ENCODE measurements at places on chromosomes 7 and 10. TPM values are rescaled to one million over a fixed set of nuclear protein-coding genes. Genes with fewer than 3 reads are reported as not detected.

- no peaks in the 10 kb centered on the region for H3K36me3 ChIP-seq
- peaks cover 4% of the 10 kb centered on the region for H3K27me3 ChIP-seq
- H3K27ac ChIP-seq, result no peak overlapping the region
- no peak for DNase-seq
These were observed 49.5 kb downstream of the CHN2 start for GRCh38 chr7:29243910-29244655.

GRCh38 chr10:93180482-93180931, 106.8 kb downstream of the CYP26A1 start:
- peak; percentile 22 for DNase-seq
- H3K4me3 ChIP-seq, result no peak overlapping the region
- no peaks in the 10 kb centered on the region for H3K4me1 ChIP-seq
- no peaks in the 10 kb centered on the region for H3K27me3 ChIP-seq
- H3K36me3 ChIP-seq, result no peaks in the 10 kb centered on the region

GRCh38 chr7:148107443-148108127, 483.0 kb upstream of the C7orf33 start:
- no peaks in the 10 kb centered on the region for H3K4me1 ChIP-seq
- DNase-seq, result no peak
- H3K36me3 ChIP-seq, result no peaks in the 10 kb centered on the region
- H3K27me3 ChIP-seq, result no peaks in the 10 kb centered on the region
- H3K4me3 ChIP-seq, result no peak overlapping the region

- H3K27ac ChIP-seq, result no peak overlapping the region
- H3K4me3 ChIP-seq, result no peak overlapping the region
- no peaks in the 10 kb centered on the region for H3K36me3 ChIP-seq
- DNase-seq, result no peak
- H3K4me1 ChIP-seq, result peaks cover 8% of the 10 kb centered on the region
These were observed 28.7 kb downstream of the ZNF775 start for GRCh38 chr7:150407588-150408392.

GRCh38 chr10:77264107-77264506, 373.5 kb downstream of the KCNMA1 start:
- H3K4me1 ChIP-seq, result peaks cover 21% of the 10 kb centered on the region
- no peaks in the 10 kb centered on the region for H3K36me3 ChIP-seq
- no peak overlapping the region for H3K27ac ChIP-seq
- H3K27me3 ChIP-seq, result no peaks in the 10 kb centered on the region
- DNase-seq, result no peak

DNA sequence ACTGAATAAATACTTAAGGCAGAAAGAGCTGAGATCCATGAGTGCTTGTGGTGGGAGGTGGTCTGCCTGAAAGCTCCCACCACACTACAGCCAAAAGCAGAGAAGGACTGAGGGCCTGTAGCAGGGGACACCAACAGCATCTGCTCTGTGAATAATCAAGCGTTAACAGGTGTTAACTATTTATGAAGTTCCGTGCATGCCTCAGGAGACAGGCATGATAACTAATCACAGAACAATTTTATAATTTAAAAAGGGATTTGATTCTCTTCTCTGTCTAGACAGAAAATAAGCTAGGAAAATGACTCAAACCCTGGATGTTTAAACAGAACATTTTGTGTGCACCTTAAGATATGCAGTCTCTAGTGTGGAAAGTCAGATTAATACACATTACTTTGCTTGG, 61.5 kb upstream of the GHITM start:
- H3K36me3 ChIP-seq, result no peaks in the 10 kb centered on the region
- H3K27ac ChIP-seq, result no peak overlapping the region
- no peak for DNase-seq
- H3K4me1 ChIP-seq, result peaks cover 13% of the 10 kb centered on the region
- H3K27me3 ChIP-seq, result no peaks in the 10 kb centered on the region
- H3K4me3 ChIP-seq, result no peak overlapping the region

GIMAP6 gene
- not detected for total RNA-seq

MLXIPL gene
- 0.41 TPM for total RNA-seq

GRCh38 chr7:55021053-55021452, 2.2 kb downstream of the EGFR start:
- H3K27ac ChIP-seq, result peak overlapping the region; percentile 87
- no peaks in the 10 kb centered on the region for H3K27me3 ChIP-seq
- H3K4me3 ChIP-seq, result peak overlapping the region; percentile 69
- H3K36me3 ChIP-seq, result no peaks in the 10 kb centered on the region
- peaks cover 25% of the 10 kb centered on the region for H3K4me1 ChIP-seq

MINPP1 gene
- 24.7 TPM for total RNA-seq

CALML3 gene
- not detected for total RNA-seq

GRCh38 chr10:125980521-125981035, 84.2 kb downstream of the FANK1 start:
- H3K4me1 ChIP-seq, result peaks cover 23% of the 10 kb centered on the region
- H3K27ac ChIP-seq, result no peak overlapping the region
- H3K27me3 ChIP-seq, result no peaks in the 10 kb centered on the region
- no peak overlapping the region for H3K4me3 ChIP-seq
- DNase-seq, result no peak

DNA sequence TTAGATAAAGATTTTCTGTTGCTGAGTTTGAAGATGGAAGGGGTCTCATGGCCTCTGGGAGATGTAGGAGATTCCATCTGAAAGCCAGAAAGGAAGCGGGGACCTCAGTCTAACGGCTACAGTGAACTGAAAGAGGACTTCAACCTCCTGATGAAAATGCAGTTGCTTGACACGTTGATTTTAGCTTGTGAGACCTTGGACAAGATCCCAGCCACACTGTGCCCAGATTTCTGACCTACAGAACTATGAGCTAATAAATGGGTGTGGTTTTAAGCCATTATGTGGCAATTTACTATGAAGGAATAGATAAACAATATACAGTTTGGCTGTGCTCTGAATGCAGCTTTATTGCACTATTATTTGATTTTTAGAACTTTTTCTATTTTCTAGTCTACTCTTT, 342.3 kb upstream of the SEMA3D start:
- no peaks in the 10 kb centered on the region for H3K36me3 ChIP-seq
- H3K27me3 ChIP-seq, result no peaks in the 10 kb centered on the region

- H3K36me3 ChIP-seq, result no peaks in the 10 kb centered on the region
- H3K27ac ChIP-seq, result no peak overlapping the region
- no peaks in the 10 kb centered on the region for H3K4me1 ChIP-seq
- H3K4me3 ChIP-seq, result no peak overlapping the region
These were observed 231.1 kb downstream of the TFEC start for GRCh38 chr7:115799430-115799829.

DNA sequence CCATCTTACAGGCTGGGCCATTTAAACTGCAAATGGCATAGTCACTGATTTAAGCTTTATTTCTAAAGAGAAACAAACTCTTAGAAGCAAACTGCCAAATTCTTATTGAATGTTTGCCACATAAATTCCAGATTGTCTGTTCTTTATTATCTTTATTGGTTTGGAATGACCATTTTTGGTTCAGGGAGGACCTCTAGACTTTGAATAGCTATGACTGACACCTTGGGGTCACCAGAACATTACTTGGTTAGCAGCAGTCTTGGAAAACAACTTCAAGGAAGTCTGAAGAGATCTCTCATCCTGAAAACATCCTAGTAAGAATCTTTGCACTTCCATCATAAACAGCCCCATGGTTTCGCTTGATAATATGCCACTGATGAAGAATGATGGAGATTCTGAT, 197.1 kb downstream of the SUGCT start:
- H3K27me3 ChIP-seq, result no peaks in the 10 kb centered on the region
- no peak overlapping the region for H3K4me3 ChIP-seq
- peak overlapping the region; percentile 4 for H3K27ac ChIP-seq
- peak; percentile 75 for DNase-seq
- H3K4me1 ChIP-seq, result peaks cover 11% of the 10 kb centered on the region

SDK1 gene
- 4.2 TPM for total RNA-seq

- H3K27me3 ChIP-seq, result no peaks in the 10 kb centered on the region
- no peak overlapping the region for H3K4me3 ChIP-seq
- no peak overlapping the region for H3K27ac ChIP-seq
- DNase-seq, result no peak
- no peaks in the 10 kb centered on the region for H3K36me3 ChIP-seq
- H3K4me1 ChIP-seq, result no peaks in the 10 kb centered on the region
These were observed 548.3 kb downstream of the GATA3 start for GRCh38 chr10:8602821-8603220.

SPDYE2 gene
- not detected for total RNA-seq

DNA sequence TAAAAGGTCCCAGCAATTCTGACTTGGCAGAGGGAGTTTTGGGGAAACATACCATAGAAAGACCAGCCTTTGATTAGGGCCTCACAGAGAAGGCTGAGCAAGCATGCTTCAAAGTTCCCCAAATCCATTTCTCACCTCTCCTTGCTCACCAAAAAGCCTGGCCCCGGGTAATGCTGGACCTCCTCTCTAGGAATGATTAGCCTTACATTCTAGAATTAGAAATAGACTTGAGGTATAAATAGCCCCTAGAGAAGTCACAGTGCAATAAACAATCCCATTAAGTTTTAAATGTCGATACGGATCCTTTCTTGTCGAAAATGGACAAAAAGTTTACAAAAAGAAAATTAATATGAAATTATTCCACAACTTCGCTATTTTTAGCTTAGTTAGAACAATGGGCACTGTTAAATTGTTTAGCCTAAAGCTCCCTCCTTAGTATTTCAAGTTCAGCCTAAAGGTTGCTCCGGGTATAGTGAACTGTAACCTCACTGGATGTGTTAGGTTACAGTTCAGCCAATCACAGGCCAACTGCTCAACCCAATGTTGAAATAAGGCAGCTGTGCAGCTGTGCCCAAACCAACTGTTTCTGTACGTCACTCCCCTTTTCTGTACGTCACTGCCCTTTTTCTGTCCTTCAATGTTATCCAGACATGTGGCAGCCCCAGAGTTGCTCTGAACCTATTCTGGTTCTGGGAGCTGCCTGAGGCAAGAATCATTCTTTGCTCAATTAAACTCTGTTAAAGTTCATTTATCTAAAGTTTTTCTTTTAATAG, 7.9 kb upstream of the GSDME start:
- H3K27ac ChIP-seq, result no peak overlapping the region
- no peaks in the 10 kb centered on the region for H3K36me3 ChIP-seq
- no peaks in the 10 kb centered on the region for H3K4me1 ChIP-seq
- no peak overlapping the region for H3K4me3 ChIP-seq
- DNase-seq, result no peak

SLC18A2 gene
- not detected for total RNA-seq

OR9A2 gene
- not detected for total RNA-seq

GRCh38 chr10:31419394-31420063, 100.5 kb downstream of the ZEB1 start:
- peaks cover 3% of the 10 kb centered on the region for H3K4me1 ChIP-seq
- H3K36me3 ChIP-seq, result no peaks in the 10 kb centered on the region
- peak overlapping the region; percentile 64 for H3K27ac ChIP-seq

PDZD7 gene
- total RNA-seq, result 2.2 TPM

GRCh38 chr7:138295049-138295637, 164.9 kb upstream of the TRIM24 start:
- no peak for DNase-seq
- no peak overlapping the region for H3K4me3 ChIP-seq
- H3K27ac ChIP-seq, result no peak overlapping the region
- H3K27me3 ChIP-seq, result no peaks in the 10 kb centered on the region

GRCh38 chr7:7731732-7732131, 13.3 kb upstream of the RPA3 start:
- no peaks in the 10 kb centered on the region for H3K27me3 ChIP-seq
- H3K27ac ChIP-seq, result no peak overlapping the region
- H3K4me3 ChIP-seq, result no peak overlapping the region
- no peak for DNase-seq

DNA sequence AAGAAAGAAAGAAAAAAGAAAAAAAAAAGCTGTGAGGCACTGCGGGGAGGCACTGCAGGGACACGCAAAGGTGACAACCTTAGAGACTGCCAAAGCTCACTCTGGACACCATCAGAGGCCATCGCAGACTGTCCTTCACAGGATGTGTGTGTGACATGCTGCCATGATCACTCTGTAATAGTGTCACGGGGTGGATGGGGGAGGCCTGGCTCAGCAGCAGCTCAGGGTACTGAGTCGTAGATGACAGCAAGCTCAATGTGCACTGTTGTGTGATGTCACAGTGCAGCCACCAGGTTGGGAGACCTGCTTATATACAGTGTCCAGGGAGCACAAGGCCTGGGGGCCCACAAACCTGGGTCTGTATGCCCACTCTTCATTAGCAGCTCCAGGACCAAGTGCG, 83.3 kb downstream of the SLIT1 start:
- H3K27me3 ChIP-seq, result peaks cover 31% of the 10 kb centered on the region
- no peaks in the 10 kb centered on the region for H3K4me1 ChIP-seq

SPDYE8 gene
- not detected for total RNA-seq

DNA sequence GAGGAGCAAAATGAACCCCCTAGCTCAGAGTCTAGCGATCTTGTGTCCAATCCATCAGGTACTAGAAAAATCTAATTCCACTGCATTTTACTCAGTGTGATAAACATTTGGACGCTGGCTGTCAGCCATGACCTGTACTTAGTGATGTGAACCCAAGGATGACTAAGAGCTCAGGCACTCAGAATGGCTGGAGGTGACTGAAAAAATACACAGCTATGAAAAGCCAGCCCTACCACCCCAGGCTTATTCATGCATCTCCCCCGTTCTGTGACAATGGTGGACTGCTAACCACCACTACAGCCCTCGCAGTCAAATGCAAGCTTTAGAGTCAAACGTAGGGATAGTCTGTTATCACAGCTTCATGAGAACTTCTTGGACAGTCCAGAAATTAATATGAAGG, 14.9 kb downstream of the AFAP1L2 start:
- peaks cover 32% of the 10 kb centered on the region for H3K4me1 ChIP-seq
- H3K4me3 ChIP-seq, result no peak overlapping the region
- DNase-seq, result peak; percentile 82
- no peak overlapping the region for H3K27ac ChIP-seq

GRCh38 chr10:128627811-128628210, 501.6 kb upstream of the MKI67 start:
- no peaks in the 10 kb centered on the region for H3K4me1 ChIP-seq
- no peaks in the 10 kb centered on the region for H3K36me3 ChIP-seq
- DNase-seq, result no peak

GRCh38 chr7:158401295-158401694, 186.3 kb downstream of the PTPRN2 start:
- no peak overlapping the region for H3K4me3 ChIP-seq
- H3K27ac ChIP-seq, result no peak overlapping the region
- no peak for DNase-seq
- H3K27me3 ChIP-seq, result no peaks in the 10 kb centered on the region
- H3K4me1 ChIP-seq, result no peaks in the 10 kb centered on the region

DNA sequence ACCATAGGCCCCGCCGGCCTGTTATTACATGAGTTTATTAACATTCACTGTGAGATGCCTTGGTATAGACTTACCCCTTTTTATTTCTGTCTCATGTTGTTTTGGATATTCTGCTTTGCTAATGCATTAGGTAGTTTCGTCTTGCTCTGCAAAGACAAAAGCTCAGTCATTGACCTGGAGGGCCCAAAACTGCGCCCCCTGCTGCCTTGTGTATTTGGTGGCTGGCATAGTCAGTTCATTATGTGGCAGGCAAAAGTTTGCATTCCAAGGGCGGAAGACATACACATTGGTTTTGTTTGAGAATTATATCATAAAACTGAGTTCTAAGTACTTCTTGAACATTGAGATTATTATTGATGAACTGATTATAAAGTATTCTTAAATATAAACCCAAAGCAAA, 372.5 kb downstream of the SDK1 start:
- H3K27ac ChIP-seq, result no peak overlapping the region
- no peaks in the 10 kb centered on the region for H3K4me1 ChIP-seq

SKIDA1 gene
- total RNA-seq, result 7.8 TPM

All from astrocyte (in vitro differentiated cells and primary cell).